Glutamatergic neuron (in vitro differentiated cells): ENCODE measurements at places on chromosomes 16 and 17.

DNA sequence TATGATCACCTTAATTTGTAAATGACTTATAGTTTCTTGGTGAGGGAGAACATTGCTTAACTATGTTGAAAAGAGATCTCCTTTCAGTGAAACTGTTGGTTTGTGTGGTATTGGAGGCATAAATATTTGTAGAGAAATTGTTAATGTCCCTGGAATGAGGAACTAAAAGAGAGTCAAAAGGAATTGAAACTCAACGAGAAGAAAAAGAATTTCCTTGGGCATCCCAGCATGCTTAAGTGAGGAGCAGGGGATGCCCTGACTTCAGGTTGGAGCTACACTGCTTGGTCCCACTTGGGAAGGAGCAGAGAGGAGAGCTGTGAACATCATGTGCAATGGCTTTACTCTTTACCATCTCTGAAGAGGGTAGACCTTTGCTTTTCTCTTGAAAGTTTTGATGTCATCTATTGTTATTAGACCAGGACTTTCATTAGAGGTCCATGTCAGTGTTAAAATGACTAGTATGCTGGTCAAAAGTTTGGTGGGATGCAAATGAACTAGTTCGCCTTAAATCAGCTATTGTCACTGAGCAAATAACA lies 21.7 kb downstream of the KRT23 start:
- DNase-seq: no peak

DNA sequence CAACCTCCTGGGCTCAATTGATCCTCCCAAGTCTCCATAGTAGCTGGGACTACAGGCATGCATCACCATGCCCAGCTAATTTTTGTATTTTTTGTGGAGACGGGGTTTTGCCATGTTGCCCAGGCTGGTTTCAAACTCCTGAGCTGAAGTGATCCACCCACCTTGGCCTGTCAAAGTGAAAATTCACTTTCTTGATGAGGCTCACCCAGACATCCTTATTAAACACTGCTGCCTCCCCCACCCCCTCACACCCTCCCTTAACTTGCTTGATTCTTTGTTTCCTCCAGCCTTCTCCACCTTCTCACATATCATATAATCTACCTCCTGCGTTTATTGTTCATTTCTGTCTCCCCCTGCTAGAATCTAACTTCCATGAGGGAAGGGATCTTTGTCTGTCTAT lies 46.0 kb upstream of the TEX2 start:
- DNase-seq: no peak

- DNase-seq: no peak
These were observed 315.3 kb upstream of the PMFBP1 start for GRCh38 chr16:72487283-72487682.

GRCh38 chr16:81614171-81614570 lies 164.9 kb upstream of the PLCG2 start:
- DNase-seq: no peak

DNA sequence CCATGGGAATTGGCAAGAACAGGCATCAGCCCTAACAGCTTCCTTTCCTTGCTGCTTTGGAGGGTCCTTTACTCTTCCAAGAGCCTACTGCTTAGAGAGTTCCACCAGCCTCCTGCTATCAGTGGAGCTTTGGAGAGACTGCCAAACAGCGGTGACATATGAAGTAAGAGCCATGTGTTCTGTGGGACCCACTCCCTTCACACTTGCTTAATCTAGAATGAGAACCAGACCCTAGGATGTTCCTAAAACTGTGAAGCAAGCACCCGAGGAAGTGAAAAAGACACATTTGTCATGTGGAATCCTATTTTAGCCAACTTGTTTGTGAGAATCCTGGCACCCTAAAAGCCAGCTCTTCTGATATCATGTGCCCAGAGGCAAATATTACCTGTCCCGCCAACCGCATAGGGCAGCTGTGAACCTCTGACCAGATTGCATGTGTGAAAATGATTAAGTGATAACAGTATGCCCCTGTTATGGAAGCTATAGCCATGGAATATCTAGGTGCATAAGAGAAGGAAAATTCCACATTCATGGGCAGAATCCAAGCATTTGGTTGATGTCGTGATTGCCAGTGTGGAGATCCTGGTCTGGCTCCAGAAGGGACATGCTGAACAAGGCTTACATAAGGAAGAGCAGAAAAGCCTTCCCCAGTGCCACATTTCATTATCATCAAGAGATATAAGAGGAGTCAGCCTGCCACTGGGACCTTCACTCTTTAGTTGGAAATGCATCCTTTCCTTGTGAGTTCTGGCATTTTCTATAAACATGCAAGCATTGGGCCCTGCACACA lies 18.7 kb downstream of the RCVRN start:
- no peak for DNase-seq

DNA sequence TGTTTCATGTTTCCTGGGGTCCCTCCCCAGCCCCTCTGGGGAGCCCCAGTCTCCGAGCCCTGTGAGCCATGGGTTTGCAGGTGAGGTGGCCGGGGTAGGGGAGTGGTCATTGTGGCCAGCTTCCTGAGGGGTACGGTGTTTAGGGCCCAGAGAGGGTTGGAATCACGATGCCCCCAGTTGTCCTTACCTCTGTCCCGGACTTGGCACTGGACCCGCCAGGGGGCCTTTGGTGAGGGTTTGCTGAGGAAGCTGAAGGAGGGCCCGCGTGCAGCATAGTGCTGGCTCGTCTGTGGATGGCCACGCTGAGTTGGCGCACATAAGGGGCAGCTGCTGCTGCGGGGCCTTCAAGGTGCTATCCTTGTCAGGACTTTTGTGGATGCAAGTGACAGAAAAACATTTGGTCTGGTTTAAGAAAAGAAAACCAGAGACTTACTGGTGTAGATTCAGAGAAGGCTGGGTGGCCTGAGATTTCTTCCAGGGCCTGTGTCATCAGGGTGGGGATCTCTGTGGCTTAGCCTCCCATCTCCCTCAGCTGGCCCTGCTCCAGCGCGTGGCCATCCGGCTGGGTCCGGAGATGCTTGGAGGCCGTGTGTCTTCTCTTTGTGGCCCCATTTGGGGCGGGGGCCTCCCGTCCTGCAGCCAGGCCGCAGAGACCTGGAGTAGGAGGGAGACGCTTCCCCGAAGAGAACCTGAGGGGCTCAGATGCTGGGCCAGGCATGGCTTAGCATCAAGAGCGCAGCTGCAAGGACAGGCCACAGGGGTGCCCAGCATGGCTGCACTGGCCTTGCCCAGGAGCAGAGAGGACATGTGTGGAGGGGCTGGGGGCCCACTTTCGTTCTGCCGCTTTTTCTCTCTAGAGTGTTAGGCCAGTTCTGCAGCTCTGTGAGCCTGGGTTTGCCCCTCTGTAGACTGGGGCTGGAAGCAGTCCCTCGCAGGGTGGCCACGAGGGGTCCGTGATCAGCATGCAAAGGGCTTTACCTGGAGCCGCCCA lies 33.7 kb upstream of the NUDT16L1 start:
- DNase-seq: no peak

DNA sequence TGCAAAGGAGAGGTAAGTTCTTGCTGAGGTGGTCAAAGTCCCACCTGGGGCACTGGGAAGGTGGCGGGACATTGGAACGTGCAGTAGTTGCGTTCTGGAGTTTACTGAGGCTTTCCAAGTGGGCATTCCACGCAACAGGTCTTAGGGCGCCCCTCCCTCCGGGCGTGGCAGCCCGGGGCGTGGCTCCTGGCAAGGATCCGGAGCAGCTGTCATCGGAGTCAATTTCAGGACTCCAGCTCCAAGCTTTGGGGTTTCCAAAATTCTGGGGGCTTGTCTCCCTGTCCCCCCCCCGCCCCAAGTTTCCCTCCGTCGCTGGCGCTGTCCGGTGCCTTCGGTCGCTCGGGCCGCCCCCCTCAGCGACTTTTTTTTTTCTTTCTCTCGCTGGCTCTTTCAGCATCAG lies 43.1 kb upstream of the AMZ2 start:
- no peak for DNase-seq

- no peak for DNase-seq
These were observed 89.5 kb downstream of the WSCD1 start for GRCh38 chr17:6159541-6160231.

DNA sequence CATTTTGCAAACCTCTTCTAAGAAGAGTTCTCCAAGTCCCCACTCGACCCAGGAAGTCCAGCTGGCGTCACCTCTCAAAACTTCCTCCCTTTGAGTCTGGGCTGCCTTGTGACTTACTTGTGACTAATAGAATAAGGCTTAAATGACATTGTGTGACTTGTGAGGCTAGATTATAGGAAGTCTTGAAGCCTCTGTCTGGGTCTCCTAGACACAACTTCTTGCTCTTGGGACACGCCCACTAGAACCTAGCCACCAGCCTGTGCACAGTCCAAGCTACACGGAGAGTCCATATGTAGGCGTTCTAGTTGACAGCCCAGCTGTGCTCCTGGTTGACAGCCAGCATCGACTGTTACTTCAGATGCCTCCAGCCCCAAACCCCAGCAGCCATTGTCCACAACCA lies 66.7 kb upstream of the TANC2 start:
- DNase-seq: no peak

GRCh38 chr17:35051579-35052240 lies 11.8 kb downstream of the RFFL start:
- DNase-seq: no peak

- DNase-seq: peak; percentile 90
These were observed 59.1 kb downstream of the TIMM22 start for GRCh38 chr17:1055751-1056645.

GRCh38 chr17:77365584-77366186 lies 224.9 kb downstream of the SEC14L1 start:
- DNase-seq: no peak

DNA sequence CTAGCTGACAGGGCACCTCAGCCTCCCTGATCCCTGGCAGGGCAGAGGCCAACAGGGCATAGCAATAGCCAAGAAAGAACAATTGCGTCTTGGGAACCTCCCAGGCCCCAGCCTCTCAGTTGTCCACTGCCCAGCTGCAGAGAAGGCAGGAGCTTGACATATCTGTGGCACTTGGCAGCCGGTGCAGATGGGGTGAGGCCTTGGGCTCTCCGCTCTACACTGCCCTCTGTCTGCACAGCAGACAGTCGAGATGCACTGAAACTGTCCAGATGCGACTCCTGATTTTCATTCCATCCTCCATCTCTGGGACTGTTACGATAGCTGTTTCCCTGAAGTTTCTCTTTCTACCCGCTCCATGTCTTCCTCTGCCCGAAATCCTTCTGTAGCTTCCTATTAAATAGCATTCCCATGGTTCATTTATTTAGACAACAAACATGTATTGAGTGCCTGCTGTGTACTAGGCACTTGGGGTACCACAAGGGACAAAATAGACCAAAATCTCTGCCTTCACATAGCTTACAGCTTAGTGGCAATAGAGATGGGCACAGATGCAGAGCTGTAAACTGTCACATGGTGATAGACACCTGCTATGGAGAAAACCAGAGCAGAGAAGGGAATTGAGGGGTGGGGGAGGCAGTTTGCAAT lies 3.3 kb downstream of the POLR3E start:
- peak; percentile 75 for DNase-seq

DNA sequence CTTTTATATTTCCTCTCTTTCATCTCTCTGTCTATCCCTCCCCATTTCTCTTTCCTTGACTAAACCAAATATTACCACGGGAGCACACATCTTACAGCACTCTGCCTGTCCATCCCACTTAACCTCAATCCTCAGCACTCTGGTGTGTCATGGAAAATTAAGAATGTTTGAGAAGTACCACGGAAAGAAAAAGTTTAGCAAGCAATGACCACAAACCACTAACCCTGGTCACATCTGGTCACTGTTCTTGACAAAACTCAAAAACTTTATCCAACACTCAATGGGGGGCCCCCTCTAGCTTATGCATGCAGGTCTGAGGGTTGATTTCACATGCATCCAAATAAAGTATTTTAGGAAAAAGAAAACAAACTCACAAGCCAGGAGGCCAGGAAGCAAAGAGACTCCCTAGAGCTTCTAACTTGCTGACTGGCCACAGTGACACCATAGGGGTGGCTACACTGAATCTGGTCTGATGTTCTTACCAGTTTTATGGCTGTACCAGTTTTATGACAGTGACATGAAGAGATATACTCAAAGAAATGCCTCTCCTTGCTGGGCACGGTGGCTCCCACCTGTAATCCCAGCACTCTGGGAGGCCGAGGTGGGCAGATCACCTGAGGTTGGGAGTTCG lies 229.2 kb downstream of the STX8 start:
- DNase-seq: no peak

DNA sequence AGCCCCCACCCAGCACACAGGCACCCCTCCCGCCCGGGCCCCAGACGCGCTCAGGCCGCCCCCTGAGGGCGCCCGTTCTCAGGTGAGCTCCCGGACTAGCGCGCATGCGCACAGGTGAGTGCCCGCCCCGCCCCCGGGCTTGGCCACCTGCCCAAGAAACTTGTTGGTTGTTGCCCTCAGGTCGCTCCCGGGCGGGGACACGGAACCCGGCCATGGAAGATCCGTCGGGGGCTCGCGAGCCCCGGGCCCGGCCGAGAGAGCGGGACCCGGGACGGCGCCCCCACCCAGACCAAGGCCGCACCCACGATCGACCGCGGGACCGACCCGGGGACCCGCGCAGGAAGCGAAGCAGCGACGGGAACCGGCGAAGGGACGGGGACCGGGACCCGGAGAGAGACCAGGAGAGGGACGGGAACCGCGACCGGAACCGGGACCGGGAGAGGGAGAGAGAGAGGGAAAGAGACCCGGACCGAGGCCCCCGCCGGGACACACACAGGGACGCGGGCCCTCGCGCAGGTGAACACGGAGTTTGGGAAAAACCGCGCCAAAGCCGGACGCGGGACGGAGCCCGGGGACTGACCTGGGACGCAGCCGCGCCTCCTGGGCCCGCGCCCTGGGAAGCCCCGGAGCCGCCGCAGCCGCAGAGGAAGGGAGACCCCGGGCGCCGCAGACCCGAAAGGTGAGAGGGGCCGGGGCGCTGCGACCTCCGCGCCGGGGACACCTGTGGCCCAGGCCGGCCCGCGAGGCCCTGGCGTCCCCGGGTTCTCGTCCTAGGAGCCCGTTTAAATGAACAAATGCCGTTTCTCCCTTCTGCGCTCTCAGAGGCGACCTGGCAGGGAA lies at the start of gene MARVELD3:
Gene MARVELD3, plus strand, starts transcription at position 167 of the 840 bp plus-strand sequence. Its CDS starts 46 bp downstream, at position 213.
- DNase-seq: peak; percentile 26

DNA sequence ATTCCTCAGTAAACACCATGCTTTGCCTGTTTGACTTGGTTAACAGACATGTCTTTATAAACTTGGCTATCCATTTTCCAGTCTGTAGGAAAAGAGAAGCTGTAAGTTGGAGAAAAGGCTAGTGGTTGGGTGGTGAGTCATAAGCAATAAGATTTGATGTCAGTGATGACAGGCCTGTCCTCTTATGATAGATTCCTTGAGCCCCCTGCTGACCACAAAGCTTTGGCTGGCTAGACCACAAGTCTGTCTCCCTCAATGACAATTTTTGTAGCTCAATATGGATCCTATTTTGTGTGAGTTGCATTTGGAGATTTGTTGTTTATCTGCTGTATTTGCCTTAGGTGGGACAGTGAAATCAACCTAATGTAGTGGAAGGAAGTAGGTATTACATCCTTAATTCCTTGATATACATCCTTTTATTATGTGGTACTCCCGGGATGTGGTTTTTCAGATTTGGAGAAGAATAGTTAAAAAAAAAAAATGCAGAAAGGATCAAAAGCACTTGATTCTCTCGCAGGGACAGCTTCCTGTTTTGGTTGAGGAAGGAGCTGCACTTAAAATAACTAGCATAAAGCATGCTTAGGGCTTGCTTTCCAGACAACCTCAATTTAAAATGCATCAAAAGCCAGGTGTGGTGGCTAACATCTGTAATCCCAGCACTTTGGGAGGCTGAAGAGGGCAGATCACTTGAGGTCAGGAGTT lies 67.4 kb downstream of the SIAH1 start:
- no peak for DNase-seq

- DNase-seq: no peak
These were observed 8.6 kb upstream of the NXPH3 start for GRCh38 chr17:49567104-49567521.
